ENCODE measurements at places on chromosomes 3 and 15.

DNA sequence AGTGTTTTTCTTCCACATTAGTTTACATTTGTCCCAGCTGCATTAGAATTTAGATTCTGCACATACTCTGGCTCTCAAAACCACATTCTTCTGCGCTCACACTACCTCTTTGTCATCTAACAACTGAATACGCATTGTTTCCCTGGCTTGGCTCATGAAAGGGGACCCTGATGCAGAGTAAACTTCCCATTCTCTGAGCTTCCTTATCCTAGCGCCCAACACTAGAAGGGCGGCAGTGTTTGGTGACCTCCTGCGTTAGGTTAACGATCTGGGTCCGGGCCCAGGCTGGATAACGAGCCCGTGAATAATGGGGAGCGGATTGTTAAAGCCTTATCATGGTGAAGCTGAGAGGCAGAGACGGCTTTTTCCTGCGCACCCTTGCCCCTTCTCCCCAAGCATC lies 63.9 kb downstream of the ETV5 start:
- no peak for DNase-seq

- peak; percentile 42 for DNase-seq
These were observed 31.4 kb upstream of the ABHD5 start for GRCh38 chr3:43659250-43659880.

GRCh38 chr15:99442252-99442897 lies 123.4 kb upstream of the MEF2A start:
- no peak for DNase-seq

DNA sequence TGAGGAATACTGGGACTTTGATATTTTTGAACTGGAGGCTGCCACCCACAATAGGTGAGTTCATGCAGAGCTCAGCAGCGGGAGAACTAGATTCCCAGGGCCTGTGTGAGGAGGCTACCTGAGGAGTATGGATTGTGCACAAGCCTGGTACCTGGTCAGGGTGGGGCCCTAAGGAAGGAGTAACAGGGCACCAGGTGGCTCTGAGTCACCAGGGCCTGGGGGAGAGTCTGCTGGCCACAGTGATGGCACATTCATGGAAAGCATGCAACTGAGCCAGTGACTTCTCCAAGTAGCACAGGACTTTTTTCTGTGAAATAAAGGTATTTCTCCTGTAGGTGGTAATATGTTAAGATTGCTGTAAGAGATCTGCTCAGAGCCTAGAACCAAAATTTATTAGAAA lies 134.4 kb downstream of the PDE8A start:
- no peak for DNase-seq

DNA sequence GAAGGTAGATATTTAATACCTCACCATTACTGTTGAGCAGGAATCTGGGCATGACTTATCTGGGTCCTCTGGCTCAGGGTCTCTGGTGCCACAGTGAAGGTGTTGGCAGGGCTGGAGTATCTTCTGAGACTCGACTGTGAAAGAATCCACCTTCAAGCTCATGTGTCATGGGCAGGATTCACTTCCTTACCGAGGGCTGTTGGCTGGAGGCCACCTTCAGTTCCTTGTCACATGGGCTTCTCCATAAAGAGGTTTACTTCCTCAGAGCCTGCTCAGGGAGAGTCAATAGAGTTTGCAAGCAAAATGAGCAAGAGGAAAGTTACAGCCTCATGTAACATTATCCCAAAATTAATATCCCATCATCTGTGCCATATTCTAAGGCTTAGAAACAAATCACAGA lies 459.5 kb downstream of the NR2F2 start:
- no peak for DNase-seq

GRCh38 chr15:66573719-66574595 lies 8.2 kb upstream of the LCTL start:
- no peak for DNase-seq

DNA sequence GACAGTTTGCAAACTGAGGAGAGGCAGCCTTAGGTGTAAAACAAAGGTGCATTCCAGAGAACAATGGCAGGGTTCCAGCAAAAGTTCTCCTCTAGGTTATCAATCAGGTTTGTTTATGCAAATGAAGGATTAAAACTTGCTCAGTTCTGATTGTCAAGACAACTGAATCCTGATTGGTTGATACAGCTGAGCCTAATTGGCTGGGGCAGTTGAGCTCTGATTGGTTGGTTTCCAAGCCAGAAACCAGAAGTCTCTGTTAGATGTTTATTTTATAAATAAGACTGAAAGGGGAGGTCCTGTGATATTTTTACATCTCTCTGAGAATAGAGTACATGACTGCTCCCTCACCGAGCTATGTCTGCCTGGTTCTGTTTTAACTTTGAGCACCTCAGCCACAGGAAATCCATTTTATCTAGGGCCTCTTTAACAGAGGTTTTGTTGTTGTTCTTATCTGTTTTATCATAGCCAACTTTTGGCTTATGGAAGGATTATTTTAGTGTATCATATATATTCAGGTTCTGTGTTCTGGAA lies 37.8 kb downstream of the PPM1L start:
- no peak for DNase-seq

DNA sequence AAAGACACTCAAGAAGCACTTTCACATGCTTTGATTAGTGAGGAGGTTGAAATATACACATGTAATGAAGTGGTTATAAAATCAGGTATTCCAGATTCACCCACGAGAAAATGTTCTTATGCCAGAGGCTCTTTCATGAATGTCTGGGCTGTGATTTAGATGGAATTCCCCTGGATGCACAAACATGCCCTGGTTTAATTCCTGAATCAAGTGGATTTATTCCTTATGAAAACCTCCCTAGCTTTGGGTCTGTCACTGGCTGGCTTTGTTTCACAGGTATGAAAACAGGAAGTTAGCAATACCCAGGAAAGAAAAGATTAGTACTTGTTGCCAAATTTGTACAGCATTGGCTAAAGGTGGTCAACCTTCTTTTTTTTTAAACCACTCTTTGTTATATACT lies 1123.0 kb downstream of the ROBO1 start:
- no peak for DNase-seq

- DNase-seq: no peak
These were observed 817 bp upstream of the PLXNA1 start for GRCh38 chr3:126982126-126982470.

GRCh38 chr15:63020759-63021430 lies 21.7 kb upstream of the TPM1 start:
- DNase-seq: no peak

- DNase-seq: no peak
These were observed 48.3 kb downstream of the DHX36 start for GRCh38 chr3:154275965-154276364.

DNA sequence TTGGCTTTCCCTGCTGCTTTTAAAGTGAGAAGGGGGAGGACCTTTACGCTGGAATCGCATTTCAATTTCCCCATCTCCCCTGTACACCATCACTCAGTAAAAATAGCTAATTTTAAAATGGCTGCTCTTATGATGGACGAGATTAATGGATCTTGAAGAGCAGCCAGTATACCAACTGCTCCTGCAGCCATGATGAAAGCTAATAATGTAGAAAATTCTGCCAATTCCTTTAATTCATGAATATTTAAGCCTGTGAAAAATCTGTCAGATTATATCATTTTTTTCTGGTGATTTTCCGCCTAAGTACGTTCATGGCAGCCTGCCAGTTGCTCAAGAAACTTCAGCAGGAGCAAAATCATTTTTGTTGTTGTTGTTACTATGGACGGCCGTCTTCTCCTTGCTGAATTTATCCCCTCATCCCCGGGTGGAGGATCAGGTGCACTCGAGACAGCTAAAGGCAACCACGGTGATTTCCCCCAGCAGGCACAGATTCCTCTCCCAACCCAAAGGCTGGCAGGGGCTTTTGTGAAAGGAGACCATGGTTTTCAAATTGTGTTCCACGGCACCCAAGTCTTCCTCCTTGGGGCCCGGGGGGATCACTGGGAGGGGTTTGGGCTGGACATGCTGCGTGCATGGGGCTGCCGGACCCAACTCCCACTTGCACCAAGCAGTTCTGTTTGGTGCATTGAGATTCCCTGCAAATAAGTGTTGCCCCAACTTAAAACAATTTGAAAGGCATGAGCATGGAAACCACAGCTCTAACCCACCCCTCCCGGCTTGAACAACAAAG lies 289.6 kb downstream of the UACA start:
- no peak for DNase-seq

DNA sequence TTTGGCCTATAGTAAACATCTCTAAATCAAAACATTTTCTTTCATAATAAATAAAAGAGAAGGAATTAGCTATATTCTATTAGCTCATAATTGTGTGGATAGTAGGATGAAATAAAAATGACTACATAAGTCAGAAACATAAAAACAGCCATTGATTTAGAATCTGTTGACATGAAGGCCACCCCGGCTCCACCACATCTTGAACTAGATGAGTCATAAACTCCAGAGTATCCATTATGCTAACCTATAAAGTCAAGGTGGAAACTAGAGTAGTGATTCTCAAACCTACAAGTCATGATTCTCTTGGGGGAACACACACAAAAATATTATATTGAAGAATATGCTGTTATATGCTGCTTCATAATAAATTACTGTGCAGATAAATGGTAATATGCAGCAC lies 831.0 kb downstream of the TUSC7 start:
- no peak for DNase-seq

- DNase-seq: no peak
These were observed 16.5 kb downstream of the CYFIP1 start for GRCh38 chr15:22963641-22964040.

GRCh38 chr3:144312702-144313101 lies 341.1 kb downstream of the DIPK2A start:
- no peak for DNase-seq

GRCh38 chr3:19013879-19014278 lies 134.4 kb upstream of the KCNH8 start:
- DNase-seq: no peak

DNA sequence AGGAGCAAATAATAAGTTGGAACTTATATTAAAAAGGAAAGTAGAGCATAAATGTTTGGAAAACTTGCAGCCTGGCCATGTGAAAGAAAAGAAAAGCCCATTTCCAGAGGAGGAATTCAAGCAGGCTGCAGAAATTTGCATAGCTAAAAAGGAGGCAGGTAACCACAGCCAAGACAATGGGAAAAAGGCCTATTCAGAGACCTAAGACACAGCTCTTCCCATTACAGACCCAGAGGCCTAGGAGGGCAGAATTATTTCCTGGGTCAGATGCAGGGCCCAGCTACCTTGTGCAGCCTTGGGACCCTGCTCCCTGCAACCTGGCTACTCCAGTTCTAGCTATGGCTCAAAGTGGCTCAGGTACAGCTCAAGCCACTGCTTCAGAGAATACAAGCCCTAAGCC lies 234.6 kb upstream of the BCHE start:
- no peak for DNase-seq

DNA sequence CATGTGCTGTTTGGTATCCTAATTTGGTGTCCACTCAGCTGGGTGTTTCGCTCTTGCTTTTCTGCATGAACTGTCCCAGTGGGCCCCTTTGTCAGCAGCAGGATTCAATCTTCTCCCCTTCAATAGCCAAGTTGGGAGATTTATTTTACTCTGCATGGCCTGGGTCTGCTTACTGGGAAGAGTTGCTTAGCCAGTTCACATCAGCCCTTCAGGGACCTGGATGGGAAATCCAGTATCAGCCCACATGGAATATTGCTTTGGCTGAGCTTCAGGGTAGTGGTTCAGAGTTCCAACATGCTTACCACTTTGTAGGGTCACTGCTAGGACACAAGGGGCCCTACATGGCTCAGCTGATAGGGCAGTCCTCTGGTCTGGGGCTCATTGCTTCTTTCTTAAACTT lies 93.0 kb upstream of the BOC start:
- DNase-seq: no peak

GRCh38 chr3:42023380-42023779 lies 61.5 kb upstream of the ULK4 start:
- no peak for DNase-seq

DNA sequence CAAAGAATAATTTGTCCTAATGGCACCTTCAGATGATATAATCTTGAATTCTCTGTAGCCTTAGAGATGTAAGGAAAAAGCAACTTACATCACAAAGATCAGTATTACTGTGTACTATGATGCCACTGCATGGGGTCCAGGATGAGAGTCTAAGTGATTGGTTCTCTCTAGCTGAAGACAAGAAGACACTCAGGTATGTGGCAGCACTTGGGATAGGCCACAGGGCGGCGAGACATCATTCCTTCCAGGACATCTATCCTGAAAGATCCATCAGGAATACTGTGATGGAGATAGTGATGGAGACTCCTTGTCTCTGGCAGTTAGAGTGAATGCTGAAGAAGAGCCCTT lies 2.5 kb downstream of the CD200 start:
- no peak for DNase-seq

DNA sequence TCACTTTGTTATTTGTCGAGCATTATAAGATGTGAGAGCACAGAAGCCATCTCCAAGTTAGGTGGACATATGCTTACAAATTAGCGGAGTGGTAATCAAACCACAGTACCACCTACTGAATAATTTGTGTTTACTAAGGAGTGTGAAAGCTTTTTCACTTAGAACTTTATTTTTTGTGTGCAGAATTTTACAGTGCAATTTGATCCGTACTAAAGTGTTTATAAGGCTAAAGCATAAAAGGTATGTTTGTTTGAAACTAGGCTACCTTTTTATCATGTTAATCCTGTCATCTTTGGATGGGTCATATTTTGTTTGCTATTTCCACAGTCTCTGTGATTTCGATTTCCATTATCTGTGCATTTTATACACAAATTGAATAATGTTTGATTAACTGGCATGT lies 37.5 kb downstream of the MAP2K5 start:
- DNase-seq: no peak

DNA sequence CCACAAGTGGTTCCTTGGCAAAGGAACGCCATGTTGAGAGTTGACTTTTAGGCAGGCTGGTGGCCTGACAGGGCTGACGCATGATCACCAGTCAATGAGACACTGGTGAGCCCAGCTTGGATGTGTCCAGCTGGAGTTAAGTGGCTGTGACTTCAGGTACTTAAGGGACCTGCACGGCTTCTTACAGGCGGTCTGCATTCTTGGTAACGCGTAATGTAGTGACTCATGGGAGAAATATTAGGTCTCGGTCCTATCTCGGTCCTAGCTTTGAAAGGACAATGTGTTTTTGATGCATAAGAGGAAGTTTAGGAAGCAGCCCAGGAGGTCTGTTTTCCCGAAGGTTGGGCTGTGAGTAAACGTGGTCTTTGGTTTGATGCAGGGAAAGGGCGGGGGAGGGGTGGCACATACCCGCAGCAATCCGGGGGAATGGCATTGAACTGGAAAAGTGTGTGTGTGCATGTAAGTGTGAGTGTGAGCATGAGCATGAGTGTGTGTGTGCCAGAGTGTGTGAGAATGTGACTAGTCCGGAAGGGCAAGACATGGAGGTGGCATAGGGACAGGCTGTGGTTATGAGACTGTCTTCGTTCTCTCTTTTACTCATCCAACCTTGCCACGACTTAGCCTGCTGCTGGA lies 55.3 kb downstream of the FAM43A start:
- DNase-seq: no peak

- no peak for DNase-seq
These were observed 1.0 kb upstream of the CCR5 start for GRCh38 chr3:46369675-46370132.

DNA sequence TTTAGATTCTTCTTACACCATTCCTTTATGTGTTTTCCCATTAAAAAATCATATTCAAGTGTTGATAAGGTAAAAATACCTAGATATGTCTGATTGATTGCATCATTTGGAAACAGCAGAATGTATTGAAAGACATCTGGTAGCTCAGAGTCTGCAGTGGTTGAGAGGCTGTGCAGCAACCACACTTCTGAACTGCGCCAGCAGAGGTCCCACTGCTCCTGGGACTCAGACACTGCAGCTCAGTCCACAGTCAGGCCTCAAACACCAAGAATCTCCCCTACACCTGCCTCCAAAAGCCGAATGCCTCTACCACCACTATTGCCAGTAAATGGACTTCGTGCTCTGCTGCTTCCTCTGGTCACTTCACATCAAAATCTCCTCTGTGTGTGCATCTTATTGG lies 176.9 kb upstream of the LMCD1 start:
- DNase-seq: no peak

All from hematopoietic multipotent progenitor cell treated with erythropoietin and hydrocortisone succinate and interleukin-3 and kit ligand, for 17 days (in vitro differentiated cells).